ENCODE measurements at places on chromosomes 5 and 9.

- DNase-seq: no peak
Observed at GRCh38 chr5:77431286-77431685, 60.8 kb downstream of the WDR41 start.

DNA sequence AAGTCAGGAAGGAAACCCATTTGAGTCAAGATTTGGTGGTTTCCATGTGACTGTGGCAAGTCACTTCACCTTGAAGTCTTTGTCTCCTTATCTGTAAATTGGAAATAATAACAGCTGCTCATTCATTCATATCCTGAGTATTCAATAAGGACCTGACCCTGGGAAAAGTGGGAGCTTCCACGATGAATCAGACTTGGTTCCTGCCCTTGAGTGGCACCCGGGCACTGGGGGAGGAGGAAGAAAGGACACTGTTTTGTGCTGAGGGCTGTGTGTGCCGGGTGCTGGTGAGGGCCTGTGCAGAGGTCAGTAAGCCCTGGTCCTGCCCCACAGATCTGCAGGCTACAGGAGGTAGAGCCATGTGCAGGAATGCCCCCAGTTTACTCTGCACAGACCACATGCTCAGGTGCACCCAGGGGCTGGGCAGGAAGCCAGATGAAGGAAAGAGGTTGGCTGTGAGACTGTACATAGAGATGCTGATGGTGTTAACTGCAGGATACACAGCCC, 6.8 kb downstream of the NDST1 start:
- no peak for DNase-seq

DNA sequence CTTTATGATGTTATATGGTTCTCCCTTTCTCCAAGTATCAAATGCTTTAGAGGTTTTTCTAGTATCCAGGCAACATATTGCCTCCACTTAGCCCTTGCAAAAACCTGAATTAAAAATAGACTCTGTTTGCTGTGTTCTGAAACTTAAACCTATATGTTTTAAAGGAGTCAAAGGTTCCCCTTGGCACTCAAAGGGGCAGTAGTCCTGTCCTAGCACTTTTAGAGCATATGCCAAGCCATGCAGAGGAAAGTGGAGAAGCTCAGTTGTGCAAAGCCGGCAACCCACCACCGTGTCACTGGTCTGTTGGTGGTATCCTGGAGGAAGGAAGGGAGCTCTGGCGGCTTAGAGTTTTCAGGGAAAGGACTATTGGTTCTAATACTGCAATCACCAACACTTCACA, 154.3 kb downstream of the PIP5K1B start:
- no peak for DNase-seq

DNA sequence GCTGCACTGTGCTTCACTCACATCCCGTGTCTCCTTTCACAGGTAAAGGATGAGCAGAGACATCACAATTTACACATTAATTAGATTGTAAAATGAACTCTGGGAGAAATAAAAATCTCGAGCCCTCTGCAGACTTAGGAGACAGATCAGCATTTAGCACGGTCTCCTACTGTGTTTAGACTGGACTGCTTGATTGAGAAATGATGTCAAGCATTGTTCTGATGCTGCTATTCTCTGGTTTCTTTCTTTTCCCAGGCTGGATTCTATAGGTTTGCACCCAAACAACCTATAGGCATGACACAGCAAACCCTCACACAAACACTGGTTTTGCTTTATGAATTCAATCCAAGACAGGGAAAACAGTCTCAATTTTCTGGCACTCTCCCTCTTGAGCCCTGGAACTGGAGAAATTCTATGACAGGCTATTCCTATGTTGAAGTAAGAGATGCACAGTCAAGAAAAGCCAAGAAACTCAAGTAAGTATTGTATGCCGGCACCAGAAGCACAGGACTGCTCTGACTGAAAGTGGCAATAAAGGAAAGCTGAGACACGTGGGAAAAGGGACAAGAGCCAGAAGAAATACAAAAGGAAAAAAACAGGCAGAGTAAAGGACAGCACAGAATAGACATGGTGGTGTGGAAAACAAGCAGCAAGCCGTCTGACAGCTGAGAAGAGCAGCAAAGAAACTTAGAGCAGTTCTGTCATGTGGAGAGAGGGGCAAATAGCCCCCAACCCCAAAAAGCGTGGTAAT, 24.8 kb upstream of the ERAP2 start:
- no peak for DNase-seq

DNA sequence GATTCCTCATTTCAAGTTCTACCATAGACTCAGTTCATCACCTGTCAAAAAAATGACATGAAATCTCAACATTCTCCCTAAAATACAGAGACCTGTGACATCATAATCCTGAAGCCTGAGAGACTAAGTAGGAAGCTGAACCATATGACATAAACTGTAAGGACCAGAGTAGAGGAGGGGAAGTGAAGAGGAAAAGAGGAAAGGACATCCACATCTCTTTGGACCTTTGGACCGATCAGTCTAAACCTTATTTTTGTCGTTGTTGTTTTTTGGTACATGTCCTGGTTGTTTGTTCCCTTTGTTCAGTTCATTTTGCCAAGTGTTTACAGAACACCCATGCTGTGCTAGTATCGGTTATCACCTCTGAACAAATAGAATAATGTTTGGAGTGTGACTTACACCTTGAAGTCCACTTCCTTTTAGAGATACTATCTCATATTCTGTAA, 41.9 kb downstream of the LURAP1L start:
- no peak for DNase-seq

DNA sequence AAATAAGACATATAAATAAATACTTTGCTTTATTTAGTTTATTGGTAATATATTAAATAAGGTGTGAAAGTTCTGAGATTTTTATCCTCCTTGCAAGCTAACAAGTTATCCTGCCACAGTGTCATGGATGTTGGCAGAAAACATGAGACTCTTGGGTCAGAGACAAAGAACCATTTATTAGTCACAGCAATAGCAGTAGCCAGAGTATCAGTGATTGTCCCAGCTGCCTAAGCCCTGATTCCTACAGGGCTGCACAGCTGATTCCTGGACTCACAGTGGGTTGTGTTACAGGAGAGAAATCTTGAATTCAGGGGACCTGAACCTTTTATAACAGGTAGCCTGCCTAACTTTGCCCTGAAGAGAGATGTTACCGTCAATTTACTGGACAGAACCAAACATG, 304.5 kb upstream of the ZNF608 start:
- no peak for DNase-seq

- DNase-seq: no peak
Observed at GRCh38 chr9:95627802-95628201, 111.0 kb upstream of the PTCH1 start.

- peak; percentile 39 for DNase-seq
Observed at GRCh38 chr9:4366591-4367330, 66.9 kb upstream of the GLIS3 start.

DNA sequence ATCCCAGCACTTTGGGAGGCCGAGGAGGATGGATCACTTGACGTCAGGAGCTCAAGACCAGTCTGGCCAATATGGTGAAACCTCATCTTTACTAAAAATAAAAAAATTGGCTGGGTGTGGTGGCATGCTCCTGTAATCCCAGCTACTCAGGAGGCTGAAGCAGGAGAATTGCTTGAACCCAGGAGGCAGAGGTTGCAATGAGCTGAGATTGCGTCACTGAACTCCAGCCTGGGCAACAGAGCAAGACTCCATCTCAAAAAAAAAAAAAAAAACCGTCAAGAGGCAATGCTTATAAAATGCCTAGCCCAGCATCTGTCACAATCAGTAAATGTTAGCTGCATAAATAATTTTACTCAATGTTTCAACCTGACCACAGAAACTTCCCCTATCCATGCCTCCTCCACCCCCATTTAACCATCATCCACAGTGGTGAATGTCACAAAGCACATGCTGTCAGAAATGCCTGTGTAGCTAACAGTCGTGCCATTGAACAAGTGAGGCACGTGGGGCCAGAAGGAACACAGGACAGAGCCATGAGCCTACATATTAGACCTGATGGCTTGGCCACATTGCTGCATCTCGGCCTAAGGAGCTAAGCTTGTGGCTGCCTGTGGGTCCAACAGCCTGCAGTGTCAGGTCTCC, 16.8 kb upstream of the TCOF1 start:
- no peak for DNase-seq

DNA sequence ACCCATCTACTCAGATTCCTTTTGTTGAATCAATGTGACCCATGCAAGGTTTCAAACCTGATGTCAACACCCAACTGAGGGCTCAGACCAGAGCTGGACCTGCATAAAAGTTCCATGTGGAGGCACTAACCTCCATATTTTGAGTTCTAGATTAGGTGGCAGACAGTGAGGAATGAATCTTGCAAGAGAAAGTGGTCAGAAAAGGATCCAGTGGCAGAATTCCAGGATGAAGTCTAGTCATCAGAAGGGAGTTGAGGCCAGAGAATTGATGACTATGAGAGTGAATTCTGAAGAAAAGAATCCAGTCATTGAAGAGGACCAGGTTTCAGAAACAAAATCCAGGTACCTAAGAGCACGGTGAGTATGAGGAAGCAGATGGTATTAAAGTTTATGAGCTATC, 205.1 kb upstream of the RGMB start:
- no peak for DNase-seq

GRCh38 chr5:125199373-125199772, 452.9 kb upstream of the ZNF608 start:
- DNase-seq: no peak
